Stimulated activated CD4-positive, alpha-beta T cell treated with anti-CD3 and anti-CD28 coated beads, TNF-alpha, amount 100 ng/mL, for 24 hours (primary cell): ENCODE measurements at places on chromosomes 2 and 18.

- DNase-seq = no peak
Measured at GRCh38 chr2:97758131-97758705, 44.8 kb downstream of the ZAP70 start.

DNA sequence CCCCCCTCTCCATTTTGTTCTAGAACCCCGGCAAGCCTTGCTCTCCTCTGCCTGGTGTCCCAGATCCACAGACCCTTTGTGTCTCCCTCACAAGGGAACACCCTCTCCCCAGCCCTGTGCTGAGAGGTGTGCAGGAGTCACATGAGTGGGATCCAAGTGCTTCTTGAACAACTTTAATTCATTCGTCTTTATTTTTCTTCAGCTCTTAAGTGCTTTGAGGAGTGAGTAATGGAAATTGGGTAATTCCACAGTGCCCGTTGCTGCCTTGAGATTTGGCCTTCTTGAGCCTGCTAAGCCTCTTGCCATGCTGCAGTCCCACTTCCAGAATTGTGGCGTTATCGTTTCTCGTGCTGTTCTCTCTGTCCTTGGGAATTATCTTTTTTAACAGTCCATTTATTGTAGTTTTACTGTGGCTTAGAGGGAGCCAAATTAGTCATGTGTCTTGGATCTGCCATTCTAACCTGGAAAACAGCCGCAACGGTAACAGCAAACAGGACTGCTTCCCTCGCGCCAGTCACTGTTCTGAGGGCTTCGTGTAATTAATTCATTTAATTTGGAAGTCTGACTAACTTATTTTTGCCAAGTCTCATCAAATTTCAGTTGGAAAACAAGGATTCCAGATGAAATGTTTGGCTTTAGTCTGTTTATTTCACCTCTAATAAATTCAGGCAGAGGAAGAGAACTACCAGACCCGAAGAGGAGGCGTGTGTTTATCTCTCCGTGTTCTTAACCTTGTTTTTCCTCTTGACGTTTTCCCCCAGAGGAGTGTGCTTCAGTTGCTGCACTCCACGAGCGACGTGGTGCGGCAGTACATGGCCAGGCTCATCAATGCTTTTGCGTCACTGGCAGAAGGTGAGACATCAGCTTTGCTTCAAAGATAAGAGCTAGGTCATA, 72.0 kb downstream of the ARMC9 start:
- DNase-seq = no peak

GRCh38 chr18:42850174-42851083, 265.1 kb downstream of the RIT2 start:
- no peak for DNase-seq

GRCh38 chr2:182540252-182540651, 113.4 kb upstream of the PDE1A start:
- DNase-seq = no peak
